Thyroid gland (tissue), 4 donors: ENCODE measurements at places on chromosomes 2 and 18.

GRCh38 chr2:143015656-143016055 lies 113.6 kb upstream of the ARHGAP15 start:
- no peak overlapping the region for H3K27ac ChIP-seq
- H3K4me3 ChIP-seq, result no peak overlapping the region
- no peaks in the 10 kb centered on the region for H3K27me3 ChIP-seq
- no peaks in the 10 kb centered on the region for H3K4me1 ChIP-seq
- no peaks in the 10 kb centered on the region for H3K36me3 ChIP-seq
- DNase-seq, result no peak

- H3K36me3 ChIP-seq, result no peaks in the 10 kb centered on the region
- no peak overlapping the region for H3K27ac ChIP-seq
Observed at GRCh38 chr2:121063471-121063870, 221.5 kb downstream of the TFCP2L1 start.

- DNase-seq, result no peak
- H3K27ac ChIP-seq, result no peak overlapping the region
- H3K4me3 ChIP-seq, result no peak overlapping the region
- no peaks in the 10 kb centered on the region for H3K27me3 ChIP-seq
Observed at GRCh38 chr2:190137561-190137960, 75.0 kb upstream of the MSTN start.

- no peak overlapping the region for H3K27ac ChIP-seq
- H3K4me3 ChIP-seq, result no peak overlapping the region
- no peak for DNase-seq
- H3K27me3 ChIP-seq, result no peaks in the 10 kb centered on the region
- H3K36me3 ChIP-seq, result no peaks in the 10 kb centered on the region
Observed at GRCh38 chr2:12442476-12442847, 274.3 kb upstream of the TRIB2 start.

DNA sequence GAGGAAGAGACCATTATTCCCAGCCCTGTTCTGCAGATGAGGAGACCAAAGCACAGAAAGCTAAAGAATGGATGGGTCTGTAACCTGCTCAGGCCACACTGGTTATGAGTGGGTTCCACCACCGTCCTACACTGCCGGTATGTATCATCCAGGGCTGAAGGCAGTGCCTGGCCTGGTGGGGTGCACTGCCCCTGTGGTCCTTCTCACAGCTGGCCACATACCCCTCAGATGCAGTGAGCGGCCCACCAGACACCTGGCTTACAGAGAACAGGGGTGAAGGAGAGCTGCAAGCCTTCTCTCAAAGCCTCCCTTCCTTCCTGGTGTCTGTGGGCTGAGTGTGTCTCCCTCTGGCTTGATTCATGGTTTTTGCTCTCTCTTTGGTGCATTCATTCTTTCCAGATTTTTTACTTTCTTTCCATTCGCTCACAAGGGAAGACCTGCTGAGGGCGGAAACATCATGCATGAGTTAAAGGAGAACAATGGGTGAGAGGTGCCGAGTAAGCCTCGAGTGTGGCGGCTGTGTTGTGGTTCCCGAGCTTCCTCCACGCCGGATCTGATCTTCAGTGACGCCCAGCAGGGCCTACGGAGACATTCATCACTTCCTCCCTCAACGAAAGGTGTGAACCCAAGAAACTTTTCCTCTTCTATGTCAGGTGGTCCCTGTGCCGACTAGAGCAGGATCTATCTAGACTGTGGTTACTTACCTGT lies 62.1 kb upstream of the REL start:
- no peaks in the 10 kb centered on the region for H3K36me3 ChIP-seq
- peak; percentile 16 for DNase-seq
- H3K4me3 ChIP-seq, result no peak overlapping the region
- H3K4me1 ChIP-seq, result no peaks in the 10 kb centered on the region
- no peak overlapping the region for H3K27ac ChIP-seq

DNA sequence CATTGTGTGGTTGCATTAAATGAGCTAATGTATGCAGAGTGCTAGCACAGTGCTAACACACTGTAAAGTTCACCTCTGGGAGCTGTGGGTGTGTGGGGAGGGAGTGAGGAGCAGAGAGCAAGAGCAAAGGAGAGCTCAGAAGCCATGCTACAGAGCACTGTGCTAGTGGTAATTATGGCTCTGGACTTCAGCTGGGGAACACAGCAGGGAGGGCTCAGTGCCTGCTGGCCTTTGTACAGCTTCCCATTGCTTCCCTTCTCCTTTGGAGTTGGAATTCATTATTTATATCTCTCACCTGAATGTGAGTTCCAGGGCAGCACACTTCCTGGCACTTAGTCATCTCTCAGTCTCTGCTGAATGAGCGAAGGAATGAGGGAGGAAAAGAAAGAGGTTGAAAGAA lies 2.5 kb upstream of the PLA2R1 start:
- H3K4me3 ChIP-seq, result no peak overlapping the region
- DNase-seq, result no peak
- H3K27ac ChIP-seq, result no peak overlapping the region
- no peaks in the 10 kb centered on the region for H3K27me3 ChIP-seq

GRCh38 chr18:54679318-54680149 lies 88.5 kb downstream of the DYNAP start:
- no peaks in the 10 kb centered on the region for H3K4me1 ChIP-seq
- H3K36me3 ChIP-seq, result no peaks in the 10 kb centered on the region
- no peak for DNase-seq
- no peak overlapping the region for H3K4me3 ChIP-seq

DNA sequence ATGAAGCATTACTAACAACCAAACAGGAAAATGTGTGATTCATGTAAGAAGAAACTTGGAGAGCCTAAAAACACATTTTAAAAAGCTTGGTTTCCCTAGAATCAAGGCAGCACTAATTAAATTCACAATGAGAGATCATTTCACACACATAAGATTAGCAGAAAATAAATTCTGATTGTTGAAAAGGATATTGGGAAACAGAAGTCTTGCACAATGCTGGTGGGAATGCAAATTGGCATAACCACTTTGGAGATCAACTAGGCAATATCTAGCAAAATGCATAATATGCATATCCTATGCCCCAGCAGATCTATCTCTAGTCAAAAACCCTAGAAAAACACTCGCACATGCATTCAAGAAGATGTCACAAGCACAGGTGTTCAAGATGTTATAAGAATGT lies 75.3 kb upstream of the SIX3 start:
- no peaks in the 10 kb centered on the region for H3K36me3 ChIP-seq
- H3K4me1 ChIP-seq, result no peaks in the 10 kb centered on the region
- H3K27ac ChIP-seq, result no peak overlapping the region

- H3K27ac ChIP-seq, result no peak overlapping the region
- no peak overlapping the region for H3K4me3 ChIP-seq
- H3K36me3 ChIP-seq, result no peaks in the 10 kb centered on the region
- H3K4me1 ChIP-seq, result peaks cover 9% of the 10 kb centered on the region
- DNase-seq, result no peak
- H3K27me3 ChIP-seq, result no peaks in the 10 kb centered on the region
Observed at GRCh38 chr18:69992776-69993175, 45.1 kb upstream of the CD226 start.

DNA sequence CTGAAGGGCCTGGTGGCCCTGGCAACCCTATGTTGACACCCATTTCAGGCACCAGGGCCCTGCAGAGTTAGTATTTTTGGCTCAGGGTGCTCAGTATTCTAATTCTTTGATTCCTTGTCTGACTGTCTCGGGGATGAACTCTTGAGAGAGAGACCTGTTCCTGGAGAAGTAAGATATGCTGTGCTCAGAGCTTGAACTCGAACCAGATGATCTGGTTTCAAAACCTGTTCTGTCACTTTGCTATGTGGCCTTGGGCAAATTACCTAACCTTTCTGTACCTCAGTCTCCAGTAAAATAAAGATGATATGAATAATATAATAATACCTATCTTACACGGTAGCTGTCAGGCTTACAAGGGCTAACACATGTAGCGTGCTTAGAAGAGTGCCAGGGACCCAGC lies 294.2 kb downstream of the DYSF start:
- no peaks in the 10 kb centered on the region for H3K27me3 ChIP-seq
- no peak overlapping the region for H3K4me3 ChIP-seq
- peaks cover 27% of the 10 kb centered on the region for H3K4me1 ChIP-seq
- no peak for DNase-seq
- H3K36me3 ChIP-seq, result no peaks in the 10 kb centered on the region
- no peak overlapping the region for H3K27ac ChIP-seq

DNA sequence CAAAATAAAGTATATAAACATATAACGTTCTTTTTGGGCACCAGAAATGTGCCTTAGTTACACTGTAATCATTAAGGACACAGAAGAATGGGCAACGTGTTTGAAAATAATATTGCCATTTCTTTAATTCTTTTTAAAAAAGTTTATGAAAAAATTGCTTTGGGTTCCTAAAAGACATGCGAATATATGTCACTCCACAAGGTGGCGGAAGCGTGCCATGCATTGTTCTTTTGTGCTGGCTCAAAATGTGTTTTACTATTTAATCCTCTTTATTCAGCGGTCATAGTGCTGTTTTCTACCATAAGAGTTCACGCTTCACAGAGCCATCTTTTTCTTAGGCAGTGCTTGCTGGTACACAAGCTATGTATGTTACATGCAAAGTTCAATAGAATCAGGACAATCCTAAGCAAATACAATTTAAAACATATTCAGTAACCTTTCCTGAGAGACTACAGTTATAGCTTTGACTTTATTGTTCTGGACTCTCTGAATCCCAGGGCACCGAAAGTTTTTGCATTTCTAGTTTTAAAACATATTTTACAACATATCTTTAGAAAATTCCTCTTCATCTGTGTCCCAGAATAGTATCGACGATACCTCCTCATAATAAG lies 147.8 kb upstream of the ERBB4 start:
- H3K4me3 ChIP-seq, result no peak overlapping the region
- no peaks in the 10 kb centered on the region for H3K27me3 ChIP-seq
- H3K36me3 ChIP-seq, result no peaks in the 10 kb centered on the region
- H3K27ac ChIP-seq, result no peak overlapping the region

DNA sequence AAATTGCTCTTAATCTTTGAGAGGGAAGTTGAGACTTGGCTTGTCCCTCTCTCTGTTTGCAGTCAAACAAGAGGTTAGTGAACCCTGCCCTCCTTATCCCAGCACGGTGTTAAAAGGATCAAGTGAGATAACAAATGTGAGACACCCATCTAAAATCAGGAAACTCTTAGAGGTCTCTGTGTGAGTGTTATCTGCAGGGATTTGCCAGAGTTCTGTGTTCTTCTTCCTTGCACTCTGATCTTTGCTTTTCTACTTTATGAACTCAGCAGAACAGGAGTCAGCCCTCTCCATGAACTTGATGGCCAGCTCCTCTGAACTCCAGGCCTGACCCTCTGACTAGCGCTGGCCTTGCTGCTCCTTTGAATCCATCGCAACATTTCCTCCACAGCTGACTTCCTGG lies 123.8 kb downstream of the NCKAP5 start:
- H3K4me3 ChIP-seq, result no peak overlapping the region
- no peaks in the 10 kb centered on the region for H3K4me1 ChIP-seq
- H3K27ac ChIP-seq, result no peak overlapping the region
- no peaks in the 10 kb centered on the region for H3K36me3 ChIP-seq
- DNase-seq, result no peak

GRCh38 chr2:236935631-236936445 lies 149.9 kb upstream of the COPS8 start:
- no peak overlapping the region for H3K4me3 ChIP-seq
- H3K36me3 ChIP-seq, result no peaks in the 10 kb centered on the region
- DNase-seq, result peak; percentile 72

DNA sequence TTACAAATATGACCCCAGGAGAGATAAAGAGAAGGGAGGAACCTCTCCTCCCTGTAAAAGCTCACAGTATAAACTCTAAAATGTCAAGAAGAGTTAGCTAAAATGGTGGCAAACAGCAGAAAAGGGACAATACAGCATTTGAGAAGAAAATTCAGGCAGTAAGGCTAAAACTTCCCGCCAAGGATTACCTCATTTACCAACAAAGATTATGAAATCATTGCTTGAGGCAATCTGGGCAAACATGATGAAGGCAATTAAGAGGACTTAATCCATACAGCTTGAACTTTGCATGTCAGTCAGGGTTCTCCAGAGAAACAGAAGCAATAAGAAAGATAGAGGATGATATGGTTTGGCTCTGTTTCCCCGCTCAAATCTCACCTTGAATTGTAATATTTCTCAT lies 81.4 kb downstream of the CMPK2 start:
- H3K27me3 ChIP-seq, result no peaks in the 10 kb centered on the region
- H3K4me1 ChIP-seq, result no peaks in the 10 kb centered on the region
- no peak overlapping the region for H3K27ac ChIP-seq
- DNase-seq, result no peak
- H3K4me3 ChIP-seq, result no peak overlapping the region

GRCh38 chr2:172048508-172049503 lies 36.5 kb upstream of the DLX1 start:
- no peaks in the 10 kb centered on the region for H3K27me3 ChIP-seq
- no peaks in the 10 kb centered on the region for H3K4me1 ChIP-seq
- H3K27ac ChIP-seq, result no peak overlapping the region
- no peak overlapping the region for H3K4me3 ChIP-seq
- no peak for DNase-seq

- no peak for DNase-seq
- H3K27ac ChIP-seq, result no peak overlapping the region
- H3K4me1 ChIP-seq, result no peaks in the 10 kb centered on the region
- H3K36me3 ChIP-seq, result no peaks in the 10 kb centered on the region
- H3K4me3 ChIP-seq, result no peak overlapping the region
Observed at GRCh38 chr18:79547413-79548076, 132.1 kb upstream of the CTDP1 start.

GRCh38 chr2:38444247-38444646 lies 67.2 kb upstream of the ATL2 start:
- H3K27ac ChIP-seq, result peak overlapping the region; percentile 77
- peaks cover 75% of the 10 kb centered on the region for H3K4me1 ChIP-seq
- H3K36me3 ChIP-seq, result no peaks in the 10 kb centered on the region
- H3K27me3 ChIP-seq, result no peaks in the 10 kb centered on the region
- no peak for DNase-seq

DNA sequence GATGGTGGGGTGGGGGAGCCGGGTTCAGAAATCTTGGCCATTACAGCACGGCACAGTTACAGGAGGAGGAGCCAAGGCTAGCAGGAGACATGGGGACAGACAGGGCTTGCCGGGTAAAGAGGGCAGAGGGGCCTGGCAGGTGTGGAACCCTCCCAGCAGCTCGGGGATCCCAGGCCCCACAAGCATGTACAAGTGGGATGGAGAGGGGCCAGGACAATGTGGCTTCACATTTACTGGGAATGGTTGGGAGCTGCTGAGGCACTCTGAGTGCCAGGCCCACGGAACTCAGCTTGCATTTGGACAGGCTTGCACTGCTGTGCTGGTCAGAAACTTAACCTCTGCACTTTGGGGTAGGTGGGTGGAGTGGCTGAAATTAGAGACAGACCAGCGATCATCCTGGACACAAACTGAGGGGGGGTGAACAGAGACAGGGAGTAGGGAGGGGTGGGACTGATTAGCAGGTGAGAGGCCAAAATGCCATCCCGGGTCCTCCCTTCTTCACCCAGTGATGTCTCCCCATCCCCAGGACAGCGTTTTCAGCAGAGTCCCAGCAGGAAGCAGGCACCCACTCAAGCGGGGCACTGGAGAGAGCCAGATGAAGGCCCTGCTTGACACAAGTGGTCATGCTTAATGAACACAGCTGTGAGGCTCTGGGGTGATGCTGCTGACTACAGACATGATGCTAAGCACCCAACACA lies 9.6 kb downstream of the PER2 start:
- H3K36me3 ChIP-seq, result peaks cover 20% of the 10 kb centered on the region
- H3K4me1 ChIP-seq, result peaks cover 20% of the 10 kb centered on the region
- H3K4me3 ChIP-seq, result no peak overlapping the region
- DNase-seq, result peak; percentile 68
